ENCODE measurements at places on chromosomes 2 and 18.

DNA sequence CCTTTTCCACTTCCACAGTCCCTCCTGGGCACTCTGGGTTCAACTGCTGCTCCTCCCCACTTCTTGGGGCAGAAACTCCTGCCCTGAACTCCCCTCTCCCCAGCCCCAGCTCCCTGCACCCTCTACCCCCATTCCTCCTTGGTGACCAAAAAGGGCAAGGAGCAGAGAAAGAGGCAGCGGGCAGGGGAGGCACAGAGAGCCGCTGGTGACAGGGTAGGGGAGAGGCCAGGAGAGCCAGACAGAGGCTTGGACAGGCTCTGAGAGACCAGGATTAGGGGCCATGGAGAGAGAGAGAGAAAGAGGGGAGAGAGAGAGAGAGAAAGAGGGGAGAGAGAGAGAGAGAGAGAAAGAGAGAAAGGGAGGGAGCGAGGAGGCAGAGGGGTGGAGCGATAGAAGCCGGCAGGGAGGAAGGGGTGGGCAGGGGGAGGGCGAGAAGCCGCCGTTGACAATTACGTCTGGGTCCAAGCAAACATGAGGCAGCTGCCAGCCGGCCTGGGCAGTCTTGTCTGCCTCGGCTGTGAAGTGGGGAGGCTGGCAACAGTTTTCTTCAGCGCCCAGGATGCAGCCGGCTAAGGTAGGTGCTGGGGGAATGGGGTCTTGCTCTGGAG is at the start of gene KCNIP3:
TSS of gene KCNIP3 (plus strand) at position 468 of the 608 bp plus-strand sequence. CDS start at position 560, 92 bp downstream.
- no peak for DNase-seq

GRCh38 chr2:32564417-32565035 is 63.3 kb upstream of the TTC27 start:
- no peak for DNase-seq

DNA sequence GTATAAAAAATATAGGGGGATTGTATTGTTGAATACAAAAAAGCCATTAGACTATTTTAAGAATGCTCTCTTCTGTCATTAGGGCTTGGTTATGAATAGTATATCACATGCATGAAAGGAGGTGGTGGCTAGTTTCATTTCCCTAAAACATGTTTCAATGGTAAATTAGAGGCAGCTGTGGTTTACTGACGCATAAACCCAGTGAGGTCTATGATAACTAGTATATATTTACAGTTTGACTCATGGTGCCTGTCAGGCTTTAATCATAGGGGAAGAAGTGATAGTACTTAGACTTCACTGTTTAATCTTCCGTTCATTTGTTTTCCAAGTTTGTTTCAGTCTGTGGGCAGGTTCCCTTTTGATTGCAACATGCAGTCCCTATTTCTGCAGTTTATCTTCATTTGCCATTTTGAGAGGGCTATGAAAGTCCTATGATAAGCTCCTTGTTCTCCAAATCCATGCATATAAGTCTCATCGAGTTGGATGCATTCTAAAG is 55.1 kb upstream of the MAP4K3 start:
- DNase-seq: peak; percentile 90

GRCh38 chr18:10230072-10230471 is 224.4 kb upstream of the APCDD1 start:
- peak; percentile 10 for DNase-seq

DNA sequence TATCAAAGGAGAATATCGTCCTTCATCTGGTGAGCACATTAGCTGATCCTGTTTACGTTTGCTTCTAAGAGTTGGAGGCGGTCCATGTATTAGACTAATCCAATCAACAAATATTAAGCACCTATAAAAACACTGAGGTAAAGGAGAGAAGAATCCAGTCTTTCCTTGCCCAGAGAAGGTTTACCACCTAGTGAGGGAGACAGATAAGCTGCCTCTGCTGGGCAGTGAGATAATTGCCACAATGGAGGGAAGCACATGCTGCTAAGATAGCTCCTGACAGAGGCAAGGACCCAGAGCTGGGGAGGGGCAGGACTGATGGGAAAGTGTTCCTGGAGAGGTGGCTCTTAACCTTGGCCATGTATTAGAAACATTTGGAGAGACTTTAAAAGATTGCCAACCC is 36.7 kb upstream of the ST8SIA5 start:
- DNase-seq: no peak

- DNase-seq: no peak
These were observed 9.4 kb upstream of the SIX3 start for GRCh38 chr2:44932079-44932478.

DNA sequence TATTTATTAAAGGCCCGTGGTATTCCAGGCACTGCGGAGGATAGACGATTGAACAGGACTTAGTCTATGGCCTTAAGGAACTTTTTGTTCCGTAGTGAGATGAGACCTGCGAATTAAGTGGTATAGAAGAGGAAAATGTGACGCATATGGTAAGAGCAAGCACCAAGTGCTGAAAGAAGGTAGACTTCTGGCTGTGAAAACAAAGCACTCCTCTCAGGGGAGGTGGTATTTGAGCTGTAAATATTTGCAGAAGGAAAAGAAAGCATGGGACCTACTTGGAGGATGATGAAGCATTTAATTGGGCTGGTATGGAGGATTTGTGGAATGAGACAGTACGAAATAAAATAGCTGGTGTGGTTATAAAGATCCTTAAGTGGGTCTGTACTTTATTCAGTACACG is 62.5 kb downstream of the GPR39 start:
- DNase-seq: no peak

GRCh38 chr18:56358608-56359280 is 279.6 kb downstream of the TXNL1 start:
- DNase-seq: no peak

DNA sequence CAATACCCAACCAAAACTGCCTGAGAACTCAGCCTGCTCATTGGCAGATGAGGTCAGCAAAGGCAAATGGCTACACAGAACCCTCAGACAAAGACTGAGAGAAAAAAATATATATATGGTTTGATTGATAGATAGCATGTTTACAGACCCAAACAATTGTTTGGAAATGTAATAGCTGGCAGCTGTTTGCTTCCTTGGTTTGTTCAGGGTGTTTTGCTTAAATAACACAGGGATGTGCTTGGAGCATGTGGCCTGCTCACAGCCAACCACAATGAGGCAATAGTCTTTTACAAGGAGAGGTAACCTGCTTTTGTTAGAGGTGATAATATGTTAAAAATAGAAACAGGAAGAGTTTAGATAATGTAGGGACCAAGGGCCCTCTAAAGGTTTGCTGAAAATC is 84.5 kb downstream of the PDK1 start:
- no peak for DNase-seq

GRCh38 chr2:62698653-62699052 is 6.9 kb upstream of the EHBP1 start:
- no peak for DNase-seq

Data from activated CD4-positive, alpha-beta T cell treated with anti-CD3 and anti-CD28 coated beads, Interleukin-2, amount 50 U/mL, for 16 hours (primary cell).